ENCODE measurements at places on chromosomes 3 and 15. TPM values are rescaled to one million over a fixed set of nuclear protein-coding genes. Genes with fewer than 3 reads are reported as not detected.
A peak's percentile ranks its signal among the peaks of the same experiment; 100 is the strongest.

Gene GPR62
- not detected for total RNA-seq

Gene GOLGA6A
- not detected for total RNA-seq

Gene UBR1
- total RNA-seq = 16.8 TPM

Gene SCG5
- not detected for total RNA-seq

Gene CCDC39
- not detected for total RNA-seq

Gene CCDC80
- total RNA-seq = 240 TPM

Gene LMAN1L
- not detected for total RNA-seq

Gene GP9
- not detected for total RNA-seq

Gene TM4SF4
- not detected for total RNA-seq

Gene UMPS
- total RNA-seq = 50.0 TPM

Gene FRMD4B
- 5.1 TPM for total RNA-seq

Gene IQCF5
- total RNA-seq = not detected

DNA sequence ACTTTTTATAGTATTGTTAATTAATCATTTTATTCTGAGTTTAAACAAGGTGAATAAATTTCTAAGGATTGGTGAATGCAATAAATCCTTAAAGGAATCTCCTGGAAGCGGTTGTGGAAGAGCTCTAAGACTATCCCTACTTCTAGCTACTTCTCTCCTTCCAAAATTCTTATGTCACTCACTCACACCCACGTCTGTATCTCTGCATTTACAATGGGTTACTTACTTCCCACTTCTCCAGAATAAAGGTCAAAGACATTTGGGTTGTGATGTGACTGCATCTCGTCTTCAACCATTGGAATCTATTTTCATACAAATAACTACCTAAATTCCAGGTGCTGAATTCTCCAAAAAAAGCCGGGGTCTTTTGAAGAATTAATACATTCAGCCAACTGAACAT, 234.2 kb upstream of the MDFIC2 start:
- no peak for DNase-seq

DNA sequence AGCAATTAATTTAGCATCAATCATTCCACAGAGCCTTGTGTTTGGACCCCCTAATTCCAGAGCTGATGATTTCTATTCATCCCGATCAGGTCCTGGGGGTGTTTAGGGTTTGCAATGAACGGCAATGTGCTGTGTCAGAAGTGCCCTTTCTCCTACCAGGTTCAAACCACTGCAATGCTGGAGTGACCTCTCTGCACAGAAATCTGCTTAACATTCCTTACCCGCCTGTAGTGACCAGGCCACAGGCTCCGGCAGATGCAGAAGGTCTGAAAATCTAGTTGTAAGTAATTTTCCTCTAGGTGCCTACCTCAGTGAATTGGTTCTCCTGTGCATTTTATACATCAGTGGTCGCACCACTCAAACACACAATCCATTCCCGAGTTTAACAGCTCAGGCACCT, 725.3 kb upstream of the CFAP20DC start:
- no peak for DNase-seq

DNA sequence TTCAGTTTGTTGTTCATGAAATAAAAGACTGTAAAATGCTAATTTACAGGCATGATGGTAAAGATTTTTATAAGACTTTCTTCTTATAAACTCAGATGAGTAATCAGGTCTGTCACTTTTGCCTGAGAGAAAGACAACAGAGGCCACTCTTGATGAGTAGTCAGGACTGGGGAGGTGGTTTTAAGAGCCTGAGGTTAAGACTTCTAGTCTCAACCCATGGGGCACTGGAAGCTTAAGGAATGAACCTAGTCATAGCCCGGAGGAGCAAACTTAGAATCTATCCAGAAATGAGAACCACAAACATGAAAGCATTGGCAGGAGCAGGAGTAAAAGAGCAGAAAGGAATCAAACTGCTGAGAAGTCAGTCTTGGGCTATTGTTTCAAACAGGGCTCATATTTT, 846.3 kb upstream of the ARPP21 start:
- DNase-seq = peak; percentile 8

GRCh38 chr15:55401786-55402246, 6.3 kb downstream of the CCPG1 start:
- DNase-seq = no peak

- DNase-seq = no peak
These were observed 16.4 kb upstream of the LDHAL6B start for GRCh38 chr15:59190291-59190690.

- DNase-seq = peak; percentile 87
These were observed 524.1 kb upstream of the CFAP20DC start for GRCh38 chr3:59573911-59574310.

- no peak for DNase-seq
These were observed 43.9 kb upstream of the CLRN1 start for GRCh38 chr3:151016478-151016795.

GRCh38 chr3:39750712-39751111, 58.7 kb upstream of the MYRIP start:
- no peak for DNase-seq

- no peak for DNase-seq
These were observed 229.5 kb downstream of the SOX2 start for GRCh38 chr3:181941250-181941649.

GRCh38 chr3:146524961-146525360, 19.4 kb downstream of the PLSCR1 start:
- no peak for DNase-seq

DNA sequence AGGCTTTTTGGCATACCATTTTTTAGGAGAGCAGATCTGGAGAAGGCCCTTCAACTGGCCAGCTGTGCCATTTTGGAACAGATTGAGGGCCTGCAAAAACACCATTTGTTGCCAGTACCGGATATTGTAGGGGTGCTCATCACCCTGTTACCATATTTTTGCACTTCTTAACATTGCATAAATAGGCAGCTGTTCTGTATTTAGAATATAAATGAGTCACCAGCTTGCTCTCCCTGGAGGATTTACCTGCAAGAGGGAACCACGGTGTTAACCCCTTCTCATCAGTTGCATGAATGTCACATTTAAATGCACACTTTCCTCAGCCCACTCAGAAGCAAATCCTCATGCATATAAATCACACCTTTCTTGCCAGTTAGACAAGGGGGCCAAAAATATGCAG, 435.6 kb downstream of the ROBO2 start:
- no peak for DNase-seq

DNA sequence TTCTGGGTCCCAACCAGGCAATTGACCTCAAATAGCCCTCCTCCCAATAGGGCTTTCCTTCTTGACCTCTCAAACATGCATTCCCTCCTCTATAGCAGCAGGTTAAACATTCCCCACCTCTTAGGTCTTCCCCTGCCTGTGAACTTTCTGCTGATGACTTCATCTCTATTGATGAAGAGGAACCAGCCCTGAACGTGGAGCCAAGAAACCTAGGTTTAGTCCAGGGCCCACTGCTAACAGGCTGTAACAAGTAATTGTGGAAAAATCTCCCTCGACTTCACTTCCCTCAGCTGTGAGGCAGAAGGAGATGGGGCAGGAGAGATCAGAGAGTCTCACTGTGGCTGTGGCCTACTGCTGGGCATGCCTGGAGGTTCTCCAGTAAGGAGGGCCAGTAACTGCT, 24.7 kb downstream of the ILDR1 start:
- DNase-seq = no peak

GRCh38 chr3:127173516-127174166, 19.3 kb upstream of the PRR23E start:
- DNase-seq = no peak

- no peak for DNase-seq
These were observed 38.7 kb downstream of the ZBTB38 start for GRCh38 chr3:141407047-141407446.

DNA sequence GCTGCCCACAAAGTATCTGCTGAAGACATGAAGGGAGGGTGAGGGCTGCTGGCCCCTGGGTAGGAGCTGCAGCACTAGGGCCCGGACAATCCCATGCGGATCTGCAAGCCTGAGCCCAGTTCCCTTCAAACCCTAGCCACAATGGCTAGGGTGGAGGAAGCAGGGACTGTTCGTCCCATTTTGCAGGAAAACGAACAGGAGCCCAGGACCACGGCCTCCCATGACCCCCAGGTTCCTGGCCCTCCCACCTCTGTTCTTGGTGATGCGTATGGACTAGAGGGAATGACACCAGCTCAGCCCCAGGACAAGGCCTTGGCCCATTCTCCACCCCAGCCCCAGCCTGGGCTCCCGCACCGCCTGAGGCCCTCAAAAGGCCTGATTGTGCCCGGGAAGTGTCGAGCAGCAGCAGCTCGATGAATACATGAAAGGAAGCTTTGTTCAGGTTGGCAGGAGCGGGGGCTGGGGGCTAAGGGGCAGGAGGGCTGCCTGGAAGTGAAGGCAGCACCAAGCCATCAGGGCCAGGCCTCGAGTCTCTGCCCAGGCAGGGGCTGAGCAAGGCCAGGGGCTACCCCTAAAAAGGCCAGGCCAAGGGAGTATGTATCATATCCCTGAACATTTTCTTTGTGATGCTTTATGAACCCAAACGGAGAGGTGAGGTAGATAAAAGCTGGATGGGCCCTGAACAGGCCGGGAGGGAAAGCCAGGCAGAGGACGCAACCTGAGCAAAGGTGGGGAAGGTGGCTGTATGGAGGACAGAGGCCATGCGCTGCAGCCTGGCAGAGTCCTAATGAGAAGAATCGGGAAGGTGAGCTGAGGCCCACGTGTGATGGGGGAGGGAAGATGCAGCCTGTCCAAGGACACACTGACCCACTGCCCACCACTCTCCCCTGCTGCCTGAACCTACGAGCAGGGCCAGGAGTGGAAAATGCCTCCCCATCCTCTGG, 12.2 kb downstream of the SEMA7A start:
- DNase-seq = no peak

DNA sequence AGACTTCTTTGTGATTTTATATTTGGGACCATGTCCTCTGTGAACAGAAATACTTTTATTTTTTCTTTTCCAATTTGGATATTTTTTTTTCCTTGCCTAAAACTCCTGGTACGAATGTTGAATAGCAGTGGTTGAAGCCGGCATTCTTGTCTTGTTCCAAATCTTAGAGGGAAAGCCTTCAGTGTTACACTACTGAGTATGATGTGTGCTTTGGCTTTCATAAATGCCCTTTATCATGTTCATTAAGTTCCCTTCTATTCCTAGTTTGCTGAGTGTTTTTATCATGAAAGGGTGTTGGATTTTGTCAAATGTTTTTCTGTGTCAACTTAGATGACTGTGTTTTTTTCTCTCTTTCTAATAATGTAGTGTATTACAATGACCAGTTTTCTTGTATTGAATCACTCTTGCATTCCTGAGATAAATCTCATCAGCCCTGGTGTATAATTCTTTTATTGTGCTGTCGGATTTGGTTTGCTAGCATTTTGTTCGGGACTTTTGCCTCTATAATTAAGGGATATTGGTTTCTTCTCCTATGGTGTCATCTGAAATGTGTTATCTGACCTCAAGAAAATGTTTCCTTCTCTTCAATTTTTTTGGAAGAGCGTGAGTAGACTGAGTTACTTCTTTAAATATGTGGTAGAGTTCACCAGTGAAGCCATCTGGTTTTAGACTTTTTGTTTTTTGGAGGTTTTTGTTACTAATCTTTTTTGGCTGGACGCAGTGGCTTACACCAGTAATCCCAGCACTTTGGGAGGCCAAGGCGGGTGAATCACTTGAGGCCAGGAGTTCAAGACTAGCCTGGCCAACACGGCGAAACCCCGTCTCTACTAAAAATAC, 33.3 kb downstream of the MAP1A start:
- peak; percentile 76 for DNase-seq

DNA sequence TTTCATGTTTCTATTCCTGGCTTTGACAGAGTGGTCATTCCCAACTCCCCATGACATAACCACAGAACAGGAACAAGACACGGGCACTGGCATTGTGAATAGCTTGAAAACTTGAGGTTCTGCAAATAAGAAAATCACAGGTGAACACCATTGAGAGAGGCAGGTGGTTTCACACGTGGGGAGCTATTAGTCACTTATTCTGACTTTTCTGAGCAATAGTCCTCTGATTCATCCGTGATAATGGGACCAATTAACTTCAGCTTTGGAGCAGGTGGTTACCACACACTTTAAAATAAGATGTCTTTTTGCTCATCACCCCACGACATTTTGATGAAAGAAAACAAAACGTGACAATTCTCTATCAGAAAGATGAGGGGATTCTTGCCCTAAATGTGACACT, 224.7 kb downstream of the KLF13 start:
- DNase-seq = no peak
